NCI-H1417 treated with DMSO at 0.1 percent for 48 hours (cell line): ENCODE measurements at places on chromosomes 13 and 19.

DNA sequence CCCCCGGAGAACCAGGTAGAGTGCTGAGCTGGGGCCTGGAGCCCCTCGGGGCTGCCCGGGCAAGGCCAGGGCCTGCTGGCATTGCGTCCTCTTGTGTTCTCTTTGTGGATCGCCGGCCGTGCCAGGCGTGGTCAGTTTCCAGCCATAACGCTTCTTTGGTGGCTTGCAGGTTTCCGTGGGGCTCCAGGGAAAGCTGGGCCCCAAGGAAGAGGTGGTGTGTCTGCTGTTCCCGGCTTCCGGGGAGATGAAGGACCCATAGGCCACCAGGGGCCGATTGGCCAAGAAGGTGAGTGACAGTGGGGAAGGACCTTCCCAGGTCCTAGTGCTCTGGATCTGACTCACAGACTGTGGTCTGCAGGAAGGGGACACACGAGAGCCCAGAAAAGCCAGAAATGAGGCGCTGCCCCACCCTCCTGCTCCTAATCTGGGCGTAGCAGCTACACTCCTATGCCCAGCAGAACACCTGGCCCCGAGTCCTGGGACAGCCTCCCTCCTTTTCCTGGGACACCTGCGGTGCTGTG, 57.5 kb downstream of the RAB20 start:
- DNase-seq: no peak

- DNase-seq: no peak
Observed at GRCh38 chr19:18422530-18423191, 3.5 kb downstream of the SSBP4 start.

- no peak for DNase-seq
Observed at GRCh38 chr13:95253033-95253432, 48.2 kb downstream of the ABCC4 start.

GRCh38 chr13:111927181-111927540, 139.8 kb upstream of the SOX1 start:
- no peak for DNase-seq

DNA sequence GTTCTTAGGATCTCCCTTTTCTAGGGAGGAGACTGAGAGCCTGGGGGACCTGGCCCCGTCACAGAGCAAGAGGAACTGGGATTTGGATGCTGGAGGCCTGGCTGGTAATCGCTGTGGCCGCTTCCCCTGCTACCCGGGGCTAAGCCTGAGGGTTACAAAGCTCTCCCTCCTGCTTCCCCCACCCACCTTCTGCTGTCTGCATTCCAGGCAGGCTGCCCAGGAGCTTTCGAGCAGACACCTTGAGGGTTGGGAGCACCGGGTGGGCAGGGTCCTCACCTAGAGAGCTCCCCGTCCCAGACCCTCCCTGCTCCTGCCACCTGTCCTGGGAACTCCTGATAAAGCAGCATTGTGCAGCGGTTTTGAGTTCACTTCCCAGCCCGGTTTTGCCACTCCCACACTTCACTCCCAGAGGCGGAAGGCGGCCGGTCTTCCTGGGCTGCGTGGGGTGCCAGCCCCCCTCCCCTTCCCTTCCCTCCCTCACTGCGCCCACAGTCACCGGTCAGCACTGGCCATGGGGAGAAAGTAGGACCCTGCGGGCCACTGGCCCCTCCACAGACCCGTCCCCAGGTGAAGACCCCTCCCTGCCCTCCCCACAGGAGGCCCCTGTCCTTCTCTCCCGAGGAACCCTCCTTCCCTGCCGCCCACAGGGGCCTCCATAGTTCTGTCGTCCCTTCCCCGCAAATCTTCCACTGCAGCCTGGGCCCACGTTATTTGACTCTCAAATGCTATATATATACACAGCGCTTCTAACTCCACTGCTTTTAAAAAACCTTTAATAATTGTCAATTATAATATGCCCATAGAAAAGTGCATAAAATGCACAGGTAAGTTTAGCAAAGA, 8.1 kb downstream of the PAK4 start:
- DNase-seq: no peak

DNA sequence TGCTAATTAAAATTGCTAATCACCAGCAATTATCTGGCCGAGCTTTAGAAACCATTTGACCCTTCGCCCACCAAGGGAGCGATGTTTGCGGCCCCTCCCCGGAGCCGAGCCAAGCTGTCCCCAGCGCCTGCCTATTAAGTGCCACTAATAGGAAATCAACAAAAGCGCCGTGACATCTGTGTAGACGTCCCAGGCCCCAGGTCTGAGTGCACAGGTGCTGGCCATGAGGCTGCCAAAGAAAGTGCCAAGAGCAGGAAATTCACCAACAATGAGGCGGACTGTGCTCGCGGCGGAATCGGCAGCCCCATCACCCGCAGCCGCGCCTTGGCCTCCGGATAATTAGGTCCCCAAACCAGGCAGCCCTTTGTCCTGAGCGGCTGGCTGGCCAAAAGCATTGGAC, 44.5 kb upstream of the SPACA7 start:
- no peak for DNase-seq

GRCh38 chr19:441213-441836, 19.5 kb downstream of the SHC2 start:
- no peak for DNase-seq

- DNase-seq: no peak
Observed at GRCh38 chr19:33819880-33820781, 23.5 kb downstream of the KCTD15 start.

- DNase-seq: no peak
Observed at GRCh38 chr19:51421229-51422052, 4.0 kb upstream of the SIGLEC10 start.

GRCh38 chr13:79003989-79004898, 345.3 kb upstream of the OBI1 start:
- DNase-seq: no peak

GRCh38 chr13:29136341-29136740, 316.2 kb downstream of the MTUS2 start:
- DNase-seq: no peak

GRCh38 chr13:24033527-24034302, 126.8 kb upstream of the SPATA13 start:
- DNase-seq: no peak

GRCh38 chr13:32910530-32910929, 105.7 kb upstream of the KL start:
- DNase-seq: no peak

- no peak for DNase-seq
Observed at GRCh38 chr13:40391788-40392187, 274.7 kb downstream of the FOXO1 start.

DNA sequence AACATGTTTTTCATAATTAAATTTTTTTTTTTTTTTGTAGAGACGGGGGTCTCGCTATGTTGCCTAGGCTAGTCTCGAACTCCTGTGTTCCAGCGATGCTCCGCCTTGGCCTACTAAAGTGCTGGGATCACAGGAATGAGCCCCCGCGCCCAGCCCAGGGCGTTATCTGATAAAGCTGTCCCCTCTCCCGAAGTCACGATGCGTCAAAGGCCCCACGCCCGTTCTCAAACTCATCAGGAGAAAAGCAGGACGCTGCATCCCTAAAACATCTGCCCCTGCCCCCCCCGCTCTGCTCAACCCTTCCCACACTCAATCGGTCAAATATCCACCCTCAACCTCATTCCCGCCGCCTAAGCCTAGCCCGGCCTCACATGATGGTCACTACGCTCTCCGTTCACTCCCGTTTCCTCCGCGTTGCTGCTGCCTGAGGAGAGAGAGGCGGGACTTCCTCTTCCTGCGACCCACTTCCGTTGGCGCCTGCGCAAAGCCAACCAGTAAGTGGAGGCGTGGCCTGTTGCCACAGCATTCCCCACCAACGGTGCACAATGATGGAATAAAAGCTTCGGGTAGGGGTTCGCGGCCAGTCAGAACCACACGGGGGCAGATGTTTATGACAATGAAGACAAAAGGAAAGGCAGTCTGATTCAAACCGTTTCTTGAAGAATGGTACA, at the start of gene SNRPD2:
Gene SNRPD2 (minus strand): TSS at position 438 of the 671 bp plus-strand sequence. CDS start 65 bp downstream, at position 373.
- no peak for DNase-seq

DNA sequence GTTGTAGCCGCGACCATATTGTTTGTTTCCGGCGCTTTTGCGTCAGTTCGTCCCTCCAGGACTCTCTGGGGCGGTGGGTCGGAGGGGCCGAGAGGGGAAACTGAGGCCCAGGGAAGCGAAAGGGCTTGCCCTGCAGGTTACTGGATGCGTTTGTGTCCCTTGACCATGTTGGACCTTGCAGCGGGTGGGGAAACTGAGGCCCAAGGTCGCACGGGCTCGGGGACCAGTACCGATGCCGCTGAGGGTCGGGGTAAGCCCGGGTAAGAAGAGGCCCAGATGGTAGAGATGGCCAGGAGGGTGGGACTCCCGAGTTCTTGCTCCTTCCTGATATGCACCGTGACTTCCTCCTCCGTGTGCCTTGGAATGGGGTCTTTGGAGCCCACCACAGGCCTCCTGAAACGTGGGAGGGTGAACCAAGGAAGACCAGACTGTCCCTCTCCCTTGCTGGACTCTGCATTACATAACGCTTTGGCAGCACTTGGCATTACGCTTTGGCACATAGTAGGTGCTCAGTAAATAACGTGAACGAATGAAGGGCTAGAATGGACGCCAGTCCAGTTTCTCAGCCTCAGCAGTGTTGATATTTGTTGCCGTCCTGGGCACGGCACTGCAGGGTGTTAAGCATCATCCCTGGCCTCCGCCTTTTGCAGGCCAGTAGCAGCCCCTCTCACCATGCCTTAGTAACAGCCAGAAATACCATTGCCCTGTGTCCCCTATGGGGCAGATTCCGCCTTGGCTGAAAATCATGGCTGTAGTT, 743 bp downstream of the CHAF1A start:
- no peak for DNase-seq

DNA sequence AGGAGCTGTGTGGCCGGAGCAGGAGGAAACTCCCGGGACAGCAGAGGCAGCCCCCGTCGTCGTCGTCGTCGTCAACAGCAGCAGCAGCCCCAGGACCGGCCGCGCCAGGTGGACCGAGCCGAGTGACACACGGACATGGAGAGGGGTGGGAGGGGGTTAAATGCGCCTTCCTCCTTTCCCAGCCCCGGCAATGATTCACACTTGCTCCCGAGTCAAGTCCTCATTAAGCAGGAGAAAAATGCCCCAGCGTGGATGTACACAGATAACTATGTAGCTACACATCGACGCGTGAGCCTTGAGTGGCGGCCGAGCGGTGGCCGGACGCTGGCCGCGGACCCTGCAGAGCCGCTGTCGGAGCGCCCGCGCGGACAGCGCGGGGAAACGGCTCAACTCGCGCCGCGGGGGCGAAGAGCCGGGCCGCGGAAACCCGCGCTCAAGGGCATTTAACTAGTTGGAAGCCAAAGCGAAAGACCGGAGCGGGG, 645 bp downstream of the UBL3 start:
- DNase-seq: no peak

DNA sequence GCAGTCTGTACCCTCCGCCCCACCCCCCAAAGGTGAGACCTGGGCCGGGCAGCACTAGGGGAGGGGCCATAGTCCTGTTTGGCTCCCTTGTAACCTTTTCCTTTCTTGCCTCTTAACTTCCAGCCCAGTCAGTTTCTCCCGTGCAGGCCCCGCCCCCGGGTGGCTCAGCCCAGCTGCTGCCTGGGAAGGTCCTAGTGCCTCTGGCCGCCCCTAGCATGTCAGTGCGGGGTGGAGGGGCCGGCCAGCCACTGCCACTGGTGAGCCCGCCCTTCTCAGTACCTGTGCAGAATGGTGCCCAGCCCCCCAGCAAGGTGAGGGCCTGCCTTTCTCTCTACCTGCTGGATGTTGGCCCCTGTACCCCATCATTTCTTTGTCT, 10.5 kb upstream of the PRR19 start:
- no peak for DNase-seq

- no peak for DNase-seq
Observed at GRCh38 chr19:38915329-38916321, 3.6 kb upstream of the CCER2 start.

DNA sequence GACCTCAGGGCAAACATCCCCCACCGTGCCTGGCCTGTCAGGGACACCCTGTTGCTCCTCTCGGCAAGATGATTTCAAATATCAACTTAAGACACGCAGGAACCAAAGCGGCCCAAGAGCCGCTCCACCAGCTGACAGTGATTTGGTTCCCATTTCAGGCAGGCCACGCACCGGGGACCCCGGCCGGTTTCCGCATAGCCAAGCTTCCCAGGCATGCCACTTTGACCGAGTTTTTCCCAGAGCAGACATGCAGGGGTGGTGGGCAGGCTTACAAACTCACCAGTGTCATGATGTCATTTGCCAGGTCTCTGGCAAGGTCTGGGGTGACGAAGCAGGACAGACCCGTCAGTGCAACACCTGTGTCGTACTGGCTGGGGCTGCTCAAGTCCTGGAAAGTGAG, 19.2 kb downstream of the AP3D1 start:
- no peak for DNase-seq

GRCh38 chr13:42875475-42876269, 94.3 kb downstream of the FAM216B start:
- no peak for DNase-seq

- DNase-seq: no peak
Observed at GRCh38 chr13:62176051-62176450, 760.4 kb upstream of the PCDH20 start.

DNA sequence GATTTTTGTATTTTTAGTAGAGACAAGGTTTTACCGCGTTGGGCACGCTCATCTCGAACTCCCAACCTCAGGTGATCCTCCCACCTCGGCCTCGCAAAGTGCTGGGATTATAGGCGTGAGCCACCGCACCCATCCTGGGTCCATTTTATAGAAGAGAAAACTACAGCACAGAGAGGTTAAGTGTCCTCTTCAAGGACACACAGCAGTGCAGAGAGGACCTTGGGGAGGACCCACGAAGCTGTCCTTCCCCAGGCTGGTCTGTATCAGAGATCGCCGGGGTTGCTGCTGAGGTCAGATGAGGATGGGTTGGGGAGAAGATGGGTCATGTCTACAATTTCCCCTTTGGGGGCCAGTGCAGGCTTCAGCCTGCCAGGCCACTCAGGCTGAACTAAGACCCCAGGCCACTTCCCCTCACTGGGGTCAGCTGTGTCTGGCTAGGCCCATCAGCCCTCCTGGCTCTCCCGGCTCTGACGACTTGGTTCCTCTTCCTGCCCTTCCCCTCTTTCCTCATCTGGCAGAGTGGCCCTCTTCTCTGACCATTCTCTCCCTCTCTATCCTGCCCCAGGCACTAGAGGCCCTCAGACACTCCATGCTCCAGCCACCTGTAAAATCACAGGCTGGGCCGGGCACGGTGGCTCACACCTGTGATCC, 9.6 kb downstream of the MYO1F start:
- DNase-seq: no peak

GRCh38 chr19:40543029-40543597, 33.6 kb upstream of the SHKBP1 start:
- no peak for DNase-seq

DNA sequence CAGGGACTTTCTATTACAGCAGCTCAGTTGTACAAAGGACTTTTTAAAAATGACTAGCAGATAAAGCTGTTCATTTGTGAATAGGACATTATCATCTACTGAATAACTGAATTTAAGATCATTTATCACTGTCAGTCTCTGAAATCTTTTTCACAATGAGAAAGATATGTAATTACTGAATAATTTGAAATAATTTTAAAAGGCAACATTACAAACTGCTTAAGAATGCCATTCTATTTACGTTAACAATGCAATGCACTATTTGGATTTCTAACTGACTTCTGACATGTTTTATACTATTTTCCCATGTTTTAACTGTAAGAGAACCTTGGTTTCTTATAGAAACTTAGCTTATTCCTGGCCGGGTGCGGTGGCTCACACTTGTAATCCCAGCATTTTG, 2033.0 kb upstream of the PCDH20 start:
- no peak for DNase-seq

- no peak for DNase-seq
Observed at GRCh38 chr19:37855098-37855497, 51.3 kb downstream of the WDR87 start.
